ENCODE measurements at places on chromosomes 12 and 14. TPM values are rescaled to one million over a fixed set of nuclear protein-coding genes. Genes with fewer than 3 reads are reported as not detected.

DNA sequence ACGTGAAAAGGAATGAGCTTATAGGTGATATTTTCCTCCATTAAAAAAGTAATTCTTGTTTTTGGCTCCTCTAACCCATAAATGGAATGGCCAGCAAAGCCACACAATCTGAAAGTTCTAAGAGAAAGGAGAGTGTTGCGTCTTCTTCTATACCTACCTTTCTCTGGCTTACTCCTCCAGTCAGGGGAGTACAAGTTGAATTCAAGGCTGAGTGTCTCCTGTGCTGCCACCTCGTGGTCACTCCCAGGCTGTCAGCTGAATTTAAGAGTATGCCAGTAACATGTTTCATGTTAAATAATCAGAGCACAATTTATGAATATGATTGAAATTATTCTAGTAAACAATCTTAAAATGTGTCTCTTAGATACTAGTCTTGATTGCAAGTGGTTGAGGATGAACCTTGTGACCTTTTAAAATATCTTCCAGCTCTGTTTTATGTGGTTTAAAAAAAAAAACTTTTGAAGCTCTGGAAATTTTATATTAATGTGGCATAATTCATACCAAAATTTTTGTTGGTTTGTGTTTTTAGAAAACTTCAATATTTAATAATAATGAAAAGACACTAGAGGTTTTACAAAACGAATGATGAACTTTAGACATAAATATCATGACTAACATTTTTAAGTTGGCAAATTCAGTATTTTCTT lies 31.7 kb downstream of the PTHLH start:
- H3K36me3 ChIP-seq = no peaks in the 10 kb centered on the region
- H3K27ac ChIP-seq = no peak overlapping the region
- no peaks in the 10 kb centered on the region for H3K4me1 ChIP-seq
- peak; percentile 75 for DNase-seq

DNA sequence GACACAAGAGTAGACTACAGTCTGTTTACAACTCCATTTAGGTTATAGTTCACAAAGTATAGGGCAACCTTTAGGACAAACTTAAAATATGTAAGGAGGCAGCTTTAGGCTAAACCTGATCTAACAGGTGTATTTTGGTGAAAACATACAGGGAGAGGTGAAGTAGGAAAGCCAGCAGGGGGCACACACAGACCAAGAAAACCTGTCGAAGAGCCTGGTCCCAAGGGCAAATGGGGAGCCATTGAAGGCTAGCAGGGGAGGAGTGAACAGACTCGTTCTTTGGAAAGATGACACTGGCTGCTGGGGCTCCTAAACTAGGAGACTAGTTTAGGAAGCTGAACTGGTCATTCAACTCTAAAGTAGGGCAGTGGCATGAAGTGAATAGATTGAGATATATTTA lies 138.8 kb upstream of the WSCD2 start:
- H3K36me3 ChIP-seq = no peaks in the 10 kb centered on the region
- no peak overlapping the region for H3K27ac ChIP-seq
- H3K4me1 ChIP-seq = no peaks in the 10 kb centered on the region
- DNase-seq = peak; percentile 75
- H3K4me3 ChIP-seq = no peak overlapping the region

- DNase-seq = no peak
- no peak overlapping the region for H3K4me3 ChIP-seq
- H3K36me3 ChIP-seq = no peaks in the 10 kb centered on the region
Measured at GRCh38 chr12:42364692-42365091, 38.7 kb downstream of the PPHLN1 start.

GRCh38 chr12:32134101-32134888 lies 27.6 kb downstream of the BICD1 start:
- no peak overlapping the region for H3K27ac ChIP-seq
- H3K4me1 ChIP-seq = no peaks in the 10 kb centered on the region
- H3K36me3 ChIP-seq = no peaks in the 10 kb centered on the region
- no peak overlapping the region for H3K4me3 ChIP-seq

- H3K27ac ChIP-seq = no peak overlapping the region
- no peak for DNase-seq
- H3K4me1 ChIP-seq = peaks cover 4% of the 10 kb centered on the region
- H3K36me3 ChIP-seq = no peaks in the 10 kb centered on the region
Measured at GRCh38 chr14:89386212-89386886, 30.7 kb downstream of the FOXN3 start.

DNA sequence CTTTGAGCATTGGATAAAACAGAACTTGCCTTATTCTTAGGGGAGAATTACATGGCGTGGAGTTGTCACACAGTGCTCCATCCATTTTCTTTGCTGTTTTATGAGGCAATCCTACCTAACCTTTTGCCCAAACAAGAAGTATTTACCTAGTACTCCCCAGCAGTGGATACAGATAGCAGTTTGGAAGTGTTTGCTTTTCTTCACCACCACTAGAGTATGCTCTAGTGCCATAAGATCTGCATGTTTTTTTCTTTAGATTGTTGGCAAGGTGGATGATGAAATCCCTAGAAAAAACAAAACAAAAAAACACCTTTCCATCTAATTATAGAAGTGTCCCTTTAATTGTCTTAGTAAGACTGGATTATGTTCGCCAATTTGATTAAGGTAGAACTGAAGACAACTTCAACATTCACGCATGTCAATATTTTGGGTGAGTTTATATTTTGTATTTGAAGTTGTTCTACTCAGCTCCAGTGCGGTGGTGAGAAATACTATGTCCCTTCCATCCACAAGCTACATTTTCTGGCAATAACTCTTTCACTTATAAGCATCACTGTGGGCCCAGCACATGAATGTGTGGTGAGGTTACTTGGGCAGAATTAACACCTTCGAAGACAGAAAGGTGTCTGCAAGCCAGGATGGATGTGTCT lies 23.6 kb upstream of the TMEM260 start:
- H3K27me3 ChIP-seq = no peaks in the 10 kb centered on the region
- DNase-seq = no peak
- no peaks in the 10 kb centered on the region for H3K4me1 ChIP-seq
- H3K4me3 ChIP-seq = no peak overlapping the region
- no peak overlapping the region for H3K27ac ChIP-seq

- no peak for DNase-seq
- no peaks in the 10 kb centered on the region for H3K36me3 ChIP-seq
- no peaks in the 10 kb centered on the region for H3K4me1 ChIP-seq
- no peaks in the 10 kb centered on the region for H3K27me3 ChIP-seq
- H3K4me3 ChIP-seq = no peak overlapping the region
Measured at GRCh38 chr12:24111616-24112015, 162.1 kb upstream of the SOX5 start.

DNA sequence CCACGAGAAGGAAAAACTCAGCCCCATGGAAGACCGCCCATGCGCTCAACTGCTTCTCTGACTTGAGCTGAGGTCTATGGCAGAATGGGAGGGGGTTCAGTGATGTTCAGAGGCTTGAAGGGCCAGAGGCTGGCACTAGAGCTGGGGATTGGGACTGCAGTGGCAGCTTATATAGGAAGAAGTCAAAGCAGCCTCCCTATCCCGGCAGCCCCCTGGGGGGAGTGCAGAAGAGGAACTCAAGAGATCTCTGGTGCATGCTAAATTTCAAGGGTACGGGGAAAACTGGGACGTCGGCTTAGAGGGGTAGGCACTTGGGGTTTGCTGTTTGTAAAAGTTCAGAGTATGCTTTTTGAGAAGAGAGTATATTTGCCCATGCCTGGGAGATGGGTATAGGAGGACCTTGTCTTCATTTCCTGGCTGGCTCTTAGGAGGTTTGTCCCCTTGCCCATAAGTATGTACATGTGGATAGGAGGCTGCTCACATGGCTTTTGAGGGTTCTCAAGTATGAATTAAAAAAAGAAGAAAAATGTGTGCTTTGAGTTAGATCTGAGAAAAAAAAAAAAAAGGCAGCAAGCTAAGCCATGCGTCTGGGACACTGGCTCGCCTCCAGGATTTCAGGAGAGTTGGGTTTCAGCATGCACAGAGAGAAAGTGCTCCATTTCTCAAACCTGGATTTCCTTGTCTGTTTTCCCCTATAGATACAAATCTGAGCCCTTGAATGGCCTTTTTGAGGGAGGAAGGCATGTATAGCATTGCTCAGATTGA lies 3.2 kb upstream of the MEG3 start:
- no peak overlapping the region for H3K27ac ChIP-seq
- no peaks in the 10 kb centered on the region for H3K27me3 ChIP-seq
- H3K36me3 ChIP-seq = no peaks in the 10 kb centered on the region
- H3K4me3 ChIP-seq = no peak overlapping the region
- H3K4me1 ChIP-seq = no peaks in the 10 kb centered on the region

Gene FLVCR2
- 14.6 TPM for total RNA-seq

Gene BMP4
- 28.5 TPM for total RNA-seq

Gene MANSC1
- total RNA-seq = 38.1 TPM
